NCI-H146 (cell line): ENCODE measurements at places on chromosomes 5 and 9.

GRCh38 chr9:90607701-90608516 lies 34.7 kb downstream of the DIRAS2 start:
- no peak for DNase-seq

DNA sequence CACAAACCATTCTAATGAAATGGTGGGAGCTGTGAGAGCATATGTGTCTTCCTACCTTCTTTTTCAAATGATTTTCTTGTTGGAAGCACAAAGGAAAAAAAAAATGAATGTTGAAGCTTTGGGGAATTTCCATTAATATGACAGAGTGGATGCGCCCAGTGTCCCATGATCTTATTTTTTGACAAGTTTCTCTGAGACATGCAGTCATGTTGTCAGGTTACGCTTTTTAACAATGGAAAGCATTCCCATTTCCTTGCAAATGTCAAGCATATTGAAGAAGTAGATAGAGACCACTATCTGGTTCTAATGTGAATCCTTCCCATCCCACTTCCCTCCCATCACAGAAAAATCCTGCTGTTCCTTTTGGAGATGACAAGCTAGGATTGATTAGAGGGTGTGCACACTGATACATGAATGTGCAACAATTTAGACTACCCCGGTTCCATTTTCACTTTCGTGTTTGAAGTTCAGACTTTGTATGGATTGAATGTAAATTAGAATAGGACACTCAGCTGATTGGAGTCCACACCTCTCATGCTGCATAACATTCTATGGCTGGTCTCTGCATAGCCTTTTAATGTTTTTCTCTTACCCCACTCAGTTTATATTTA lies 919.4 kb downstream of the TLE4 start:
- no peak for DNase-seq

DNA sequence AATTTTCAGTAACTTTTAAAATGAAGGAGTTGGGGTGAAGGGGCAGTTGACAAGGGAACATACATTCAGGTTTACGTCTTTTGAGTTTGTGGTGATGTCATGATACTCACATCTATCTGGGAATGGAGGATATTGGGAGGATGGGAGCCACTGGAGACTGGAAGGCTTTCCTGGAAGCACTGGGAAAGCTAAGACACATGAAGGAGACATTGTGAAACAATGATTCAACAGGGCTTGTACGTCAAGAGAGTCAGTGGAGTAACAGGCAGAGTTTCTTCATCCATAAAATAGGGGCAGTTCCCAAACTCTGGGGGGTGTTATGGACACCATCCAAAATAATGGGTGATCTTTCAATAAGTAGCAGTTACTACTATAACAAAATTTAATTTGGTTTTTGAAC lies 572.8 kb downstream of the CCDC171 start:
- DNase-seq, result no peak

DNA sequence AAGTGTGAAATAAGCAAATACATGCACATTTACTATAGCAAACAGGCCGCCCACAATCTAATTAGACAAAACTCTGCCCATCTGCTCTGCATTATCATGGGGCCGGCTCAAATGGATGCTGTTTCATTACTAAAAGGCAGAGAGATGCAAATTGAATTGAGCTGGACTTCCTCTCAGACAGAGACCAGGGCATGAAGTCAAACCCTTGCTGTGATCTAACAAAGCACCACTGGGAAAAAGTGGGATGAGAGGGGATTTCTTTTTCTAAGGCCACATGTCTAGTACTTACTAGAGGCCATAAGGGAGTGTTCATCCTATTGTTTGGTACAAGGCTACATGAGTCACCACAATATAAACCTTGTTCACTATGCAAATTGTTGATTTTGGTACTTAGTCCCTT lies 614.7 kb downstream of the ISL1 start:
- peak; percentile 82 for DNase-seq

- DNase-seq, result no peak
These were observed 253.7 kb downstream of the SPOCK1 start for GRCh38 chr5:137245438-137245837.

DNA sequence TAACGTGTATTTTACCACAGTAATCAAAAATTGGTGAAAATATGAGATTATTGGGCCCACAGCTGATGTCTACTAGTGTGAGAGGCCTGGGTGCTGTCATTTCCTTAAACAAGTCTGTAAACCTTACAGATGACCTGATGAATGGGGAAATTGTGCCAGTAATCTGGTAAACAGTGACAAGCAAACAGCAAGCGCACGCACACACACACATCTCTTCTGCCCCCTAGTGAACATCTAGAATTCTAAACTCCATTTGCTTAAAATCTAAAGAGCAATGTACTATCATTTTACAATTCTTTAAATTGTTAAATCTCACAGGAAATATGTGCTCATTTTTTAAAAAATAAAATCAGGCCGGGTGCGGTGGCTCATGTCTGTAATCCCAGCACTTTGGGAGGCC lies 7.5 kb upstream of the RAPGEF1 start:
- peak; percentile 24 for DNase-seq

GRCh38 chr5:41335596-41336181 lies 122.4 kb upstream of the C6 start:
- DNase-seq, result no peak

DNA sequence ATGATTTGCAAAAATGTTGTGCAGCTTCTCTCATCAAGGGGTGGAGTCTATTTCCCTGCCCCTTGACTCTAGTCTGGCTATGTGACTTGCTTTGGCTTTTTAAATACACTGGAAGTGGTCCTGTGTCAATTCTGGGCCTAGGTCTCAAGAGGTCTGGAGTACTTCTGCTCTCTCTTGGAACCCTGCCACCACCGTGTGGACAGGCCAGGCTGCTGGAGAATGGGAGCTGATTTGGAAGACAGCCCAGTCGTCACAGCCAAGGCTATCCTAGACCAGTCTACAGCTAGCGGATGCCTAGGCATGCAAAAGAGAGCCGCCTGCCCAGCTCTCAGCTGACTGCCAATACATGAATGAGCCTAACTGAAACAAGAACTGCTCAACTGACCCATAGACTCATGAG lies 56.7 kb upstream of the CLINT1 start:
- DNase-seq, result no peak

DNA sequence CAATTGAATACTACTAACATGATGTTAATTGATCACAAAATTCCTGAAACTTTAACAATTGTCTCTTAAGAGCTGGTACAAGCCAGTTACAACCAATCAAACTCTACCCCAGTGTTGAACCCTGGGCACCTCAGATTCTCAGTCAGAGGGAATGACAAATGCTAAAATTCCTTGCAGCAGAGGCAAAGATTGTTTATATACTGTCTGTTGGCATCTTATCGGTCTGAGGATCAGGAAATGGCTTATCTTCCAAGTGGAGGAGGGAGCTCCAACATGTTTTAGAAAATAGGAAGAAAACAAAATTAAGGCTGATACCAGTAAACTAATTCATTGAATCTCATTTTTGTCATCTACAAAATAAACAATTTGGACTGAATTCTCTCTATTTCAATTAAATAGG lies 527.8 kb upstream of the ZNF608 start:
- DNase-seq, result no peak
